Type B pancreatic cell (in vitro differentiated cells): ENCODE measurements at places on chromosomes 11 and 22.

DNA sequence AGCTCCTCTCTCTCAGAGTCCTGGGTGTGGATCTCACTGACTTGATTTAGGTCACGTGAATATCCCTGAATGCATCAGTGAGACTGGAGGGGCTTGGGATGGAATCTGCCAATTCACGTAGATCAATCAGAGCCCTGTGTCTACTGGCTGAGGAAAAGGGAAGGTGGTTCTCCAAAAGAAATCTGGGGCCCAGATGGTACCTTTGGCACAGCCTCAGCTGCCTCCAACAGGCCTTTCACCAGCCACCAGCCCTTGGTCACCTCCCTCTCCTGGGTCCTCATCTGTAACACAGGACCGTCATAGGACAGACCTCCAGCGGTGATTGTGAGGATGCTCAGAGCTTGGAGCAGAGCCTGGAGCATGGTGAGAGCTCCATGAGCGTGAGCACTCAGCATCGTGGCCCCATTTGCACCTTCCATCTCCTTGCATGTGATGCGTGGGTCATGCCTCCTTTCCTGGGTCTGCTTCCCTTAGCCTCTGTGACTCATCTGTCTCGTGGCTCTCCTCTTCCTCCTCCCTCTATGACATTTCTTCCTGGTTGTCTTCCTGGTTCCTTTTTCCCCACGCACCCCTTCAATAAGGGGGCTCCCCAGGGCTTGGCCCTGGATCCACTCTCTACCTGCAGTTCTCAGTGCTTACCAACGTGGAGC lies 7.5 kb upstream of the MIEF1 start:
- H3K27ac ChIP-seq: no peak overlapping the region
- peaks cover 5% of the 10 kb centered on the region for H3K36me3 ChIP-seq
- H3K4me3 ChIP-seq: no peak overlapping the region
- no peak for DNase-seq
- H3K27me3 ChIP-seq: no peaks in the 10 kb centered on the region

- DNase-seq: no peak
- H3K27ac ChIP-seq: peak overlapping the region; percentile 11
- no peaks in the 10 kb centered on the region for H3K27me3 ChIP-seq
- H3K36me3 ChIP-seq: peaks cover 9% of the 10 kb centered on the region
Measured at GRCh38 chr11:77400775-77401449, 73.0 kb downstream of the PAK1 start.

DNA sequence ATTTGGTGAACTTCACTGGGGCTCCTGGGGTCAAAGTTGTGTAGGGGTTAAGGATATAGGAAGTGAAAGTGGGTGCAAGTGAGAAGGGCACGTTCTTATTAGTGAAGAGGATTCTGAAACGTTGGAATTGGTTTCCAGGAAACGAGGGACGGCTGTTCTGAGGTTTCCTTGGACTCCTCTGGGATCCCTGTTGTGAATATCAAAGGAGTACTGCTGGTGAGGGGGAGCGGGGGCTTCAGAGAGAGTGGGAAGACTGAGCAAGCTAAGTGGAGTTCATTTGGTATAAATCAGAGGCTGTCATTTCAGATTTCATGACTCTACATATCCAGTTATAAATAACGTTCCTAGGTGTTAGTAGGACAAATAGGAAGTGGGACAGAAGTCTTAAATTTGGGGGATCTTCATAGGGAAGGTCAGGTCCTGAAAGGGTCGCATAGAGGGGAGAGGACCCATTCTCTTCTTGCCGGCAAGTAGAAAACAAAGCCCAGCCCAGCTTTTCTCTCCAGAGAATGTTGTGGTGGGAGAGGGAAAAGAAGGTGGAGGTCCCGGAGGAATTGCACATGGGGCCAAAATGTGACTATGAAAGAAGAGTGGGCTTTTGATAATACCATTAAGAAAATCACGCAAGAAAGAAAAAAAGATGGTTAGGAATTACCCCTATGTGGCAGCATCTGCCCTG lies 1.1 kb upstream of the NELL1 start:
- no peak for DNase-seq
- peaks cover 80% of the 10 kb centered on the region for H3K27me3 ChIP-seq
- H3K27ac ChIP-seq: no peak overlapping the region
- H3K4me3 ChIP-seq: peak overlapping the region; percentile 82

DNA sequence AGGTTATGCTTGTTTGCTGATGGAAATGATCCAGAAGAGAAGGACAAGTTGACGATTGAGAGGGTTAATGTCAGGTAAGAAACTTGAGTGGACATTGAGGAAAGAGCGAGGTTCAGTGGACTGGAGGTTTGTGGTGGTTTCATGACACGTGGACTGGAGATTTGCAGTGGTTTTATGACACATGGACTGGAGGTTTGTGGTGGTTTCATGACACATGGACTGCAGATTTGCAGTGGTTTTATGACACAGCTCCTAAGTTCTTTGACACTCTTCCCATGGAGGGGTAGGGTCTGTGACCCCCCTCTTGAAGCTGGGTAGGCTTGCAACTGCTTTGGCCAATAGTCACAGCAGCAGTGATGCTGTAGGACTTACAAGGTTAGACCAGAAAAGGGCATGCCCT lies 5.4 kb upstream of the MAPK8IP2 start:
- no peak for DNase-seq
- H3K27me3 ChIP-seq: peaks cover 4% of the 10 kb centered on the region
- peaks cover 4% of the 10 kb centered on the region for H3K36me3 ChIP-seq
- no peak overlapping the region for H3K27ac ChIP-seq

DNA sequence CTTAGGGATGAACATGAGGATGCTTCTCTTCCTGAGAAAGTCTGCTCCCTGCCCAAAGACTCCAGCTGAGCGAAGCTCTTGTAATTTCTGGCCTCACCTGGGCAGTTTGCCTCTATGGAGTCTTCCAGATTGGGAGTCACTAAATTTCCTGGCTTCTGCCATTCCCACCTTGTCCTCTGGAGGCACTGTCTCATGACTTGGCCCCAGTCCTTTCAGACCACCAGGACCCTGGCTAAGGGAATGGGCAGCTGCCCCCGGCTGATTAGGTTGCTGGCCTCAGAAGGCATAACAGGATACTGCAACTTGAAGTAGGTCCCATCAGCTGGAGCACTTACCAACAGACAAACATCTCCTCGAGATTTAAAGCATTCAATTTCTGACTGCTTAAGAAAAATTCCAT lies 128.1 kb upstream of the SPON1 start:
- DNase-seq: no peak
- peaks cover 9% of the 10 kb centered on the region for H3K27me3 ChIP-seq
- no peak overlapping the region for H3K4me3 ChIP-seq

GRCh38 chr11:69010361-69010891 lies 2.6 kb downstream of the MRGPRF start:
- H3K27me3 ChIP-seq: peaks cover 8% of the 10 kb centered on the region
- peaks cover 31% of the 10 kb centered on the region for H3K4me1 ChIP-seq
- H3K36me3 ChIP-seq: no peaks in the 10 kb centered on the region
- peak overlapping the region; percentile 25 for H3K4me3 ChIP-seq
- no peak for DNase-seq
- H3K27ac ChIP-seq: no peak overlapping the region

DNA sequence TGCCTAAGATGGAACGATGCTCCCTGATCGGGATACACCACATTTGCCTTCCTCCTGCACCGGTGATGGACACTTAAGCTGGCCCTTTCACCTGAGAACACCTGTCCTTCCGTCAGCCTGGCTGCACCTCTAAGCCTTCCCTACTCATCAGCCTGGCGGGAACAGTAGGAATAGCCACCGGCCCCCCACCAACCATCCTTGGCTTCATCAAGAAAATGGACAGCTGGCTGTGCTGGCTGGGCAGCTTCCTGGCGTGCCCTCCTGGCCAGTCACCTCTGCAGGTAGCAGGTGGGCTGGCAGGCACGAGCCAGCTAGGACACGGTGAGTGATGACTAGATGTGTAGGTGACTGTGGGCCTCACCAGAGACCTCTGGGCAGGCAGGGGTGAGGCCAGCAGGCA lies 142.8 kb downstream of the CTTN start:
- H3K27ac ChIP-seq: no peak overlapping the region
- H3K36me3 ChIP-seq: no peaks in the 10 kb centered on the region
- no peak overlapping the region for H3K4me3 ChIP-seq
- H3K4me1 ChIP-seq: peaks cover 4% of the 10 kb centered on the region

DNA sequence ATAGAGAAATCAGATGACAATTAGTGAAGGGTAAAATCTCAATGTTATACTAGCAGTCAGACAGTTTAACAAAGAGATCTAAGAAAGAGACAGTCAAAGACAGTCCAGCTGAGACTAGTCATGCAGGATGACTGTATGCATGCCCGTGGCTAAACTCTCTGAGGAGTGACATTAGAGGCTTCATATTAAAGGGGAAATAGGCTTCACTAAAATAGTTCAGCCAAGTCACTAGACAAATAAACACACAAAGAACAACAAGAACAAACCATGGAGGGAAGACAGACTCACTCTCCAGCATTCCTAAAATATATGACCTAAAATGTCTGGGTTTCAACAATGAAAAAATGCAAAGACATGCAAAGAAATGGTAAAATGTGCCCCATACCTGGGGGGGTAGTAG lies 18.6 kb upstream of the APLNR start:
- no peaks in the 10 kb centered on the region for H3K36me3 ChIP-seq
- H3K27ac ChIP-seq: peak overlapping the region; percentile 71
- peaks cover 11% of the 10 kb centered on the region for H3K4me1 ChIP-seq
- no peak for DNase-seq
- no peak overlapping the region for H3K4me3 ChIP-seq

DNA sequence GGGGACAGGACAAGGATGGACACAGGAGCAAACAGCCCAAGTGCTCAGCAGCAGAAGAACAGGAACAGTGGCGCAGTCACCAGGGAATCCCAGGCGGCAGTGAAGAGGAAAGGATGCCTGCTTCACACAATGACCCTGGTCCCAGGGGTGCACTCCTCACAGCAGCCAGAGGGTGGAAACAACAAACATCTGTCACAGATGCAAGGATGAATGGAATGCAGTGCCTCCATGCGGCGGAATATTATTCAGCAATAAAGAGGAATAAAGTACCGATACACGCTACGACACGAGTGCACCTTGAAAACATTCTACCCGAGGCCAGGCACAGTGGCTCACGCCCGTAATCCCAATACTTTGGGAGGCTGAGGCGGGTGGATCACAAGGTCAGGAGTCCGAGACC lies 12.7 kb downstream of the CSNK1E start:
- DNase-seq: no peak
- peak overlapping the region; percentile 79 for H3K27ac ChIP-seq
- H3K4me1 ChIP-seq: peaks cover 29% of the 10 kb centered on the region
- H3K27me3 ChIP-seq: no peaks in the 10 kb centered on the region
- no peak overlapping the region for H3K4me3 ChIP-seq

DNA sequence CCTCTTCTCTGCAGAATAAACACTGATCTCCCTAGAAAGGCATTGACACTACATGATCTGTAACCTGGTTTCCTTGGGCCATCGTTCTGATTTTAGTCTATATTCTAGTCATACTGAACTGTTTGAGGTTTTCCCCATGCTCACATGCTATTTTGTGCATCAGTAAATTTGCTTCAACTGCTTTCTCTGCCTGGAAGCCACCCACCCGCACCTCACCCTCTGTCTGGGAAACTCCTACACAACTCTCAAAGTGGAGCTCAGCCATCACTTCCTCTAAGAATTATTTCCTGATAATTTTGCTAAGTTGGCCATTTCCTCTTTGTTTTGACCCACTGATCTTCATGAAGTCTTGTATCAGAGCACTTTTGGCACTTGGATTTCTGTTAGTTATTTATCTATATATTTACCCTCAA lies 36.1 kb downstream of the MMP20 start:
- no peak for DNase-seq
- no peaks in the 10 kb centered on the region for H3K4me1 ChIP-seq
- no peak overlapping the region for H3K4me3 ChIP-seq

- peaks cover 19% of the 10 kb centered on the region for H3K4me1 ChIP-seq
- no peak overlapping the region for H3K4me3 ChIP-seq
- peaks cover 36% of the 10 kb centered on the region for H3K27me3 ChIP-seq
Measured at GRCh38 chr11:117748771-117749540, 48.1 kb downstream of the DSCAML1 start.

GRCh38 chr22:31282748-31283468 lies 9.4 kb downstream of the PIK3IP1 start:
- H3K4me1 ChIP-seq: peaks cover 17% of the 10 kb centered on the region
- no peak overlapping the region for H3K4me3 ChIP-seq
- no peak for DNase-seq
- H3K27ac ChIP-seq: peak overlapping the region; percentile 46
- H3K36me3 ChIP-seq: peaks cover 7% of the 10 kb centered on the region

DNA sequence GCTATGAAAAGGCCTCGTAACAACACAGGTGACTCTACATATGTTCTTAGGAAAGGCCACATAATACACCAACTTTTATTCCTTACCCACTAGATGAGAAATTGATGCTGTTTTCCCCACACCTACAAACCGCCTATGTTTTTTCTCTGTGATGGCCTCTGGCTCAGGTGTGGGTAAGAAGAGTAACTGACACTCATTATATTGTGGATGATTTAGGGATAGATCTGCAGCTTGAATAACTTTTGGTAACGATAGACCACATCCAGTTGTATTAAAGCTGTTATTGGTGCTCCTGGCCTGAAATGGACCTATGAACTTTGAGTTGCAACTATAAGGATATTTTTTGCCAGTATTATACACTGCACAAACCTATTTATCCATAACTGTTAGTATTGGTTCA lies 3.6 kb downstream of the LDHA start:
- peaks cover 21% of the 10 kb centered on the region for H3K4me1 ChIP-seq
- no peak overlapping the region for H3K27ac ChIP-seq
- H3K4me3 ChIP-seq: peak overlapping the region; percentile 26
- H3K36me3 ChIP-seq: peaks cover 16% of the 10 kb centered on the region
- no peaks in the 10 kb centered on the region for H3K27me3 ChIP-seq
- DNase-seq: no peak

DNA sequence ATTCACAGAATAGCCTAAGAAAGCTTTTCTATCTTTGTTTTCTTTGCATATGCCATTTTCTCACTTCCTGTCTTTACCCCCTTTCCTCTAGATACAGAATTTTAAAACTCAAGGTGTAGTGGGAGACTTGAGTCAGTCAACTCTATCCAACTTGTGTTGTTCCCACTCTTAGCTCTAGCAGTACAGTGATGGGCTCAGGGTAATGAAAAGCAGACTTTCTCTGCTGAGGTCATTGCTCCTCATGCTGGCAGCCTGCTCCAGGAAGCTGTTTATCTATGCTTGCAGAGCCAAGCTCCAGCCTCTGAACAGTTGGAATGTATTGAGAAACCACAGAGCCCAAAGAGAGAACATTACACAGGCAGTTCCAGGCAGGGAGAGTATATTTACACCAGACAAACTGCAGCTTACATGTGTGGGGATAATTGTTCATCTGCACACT lies 68.1 kb downstream of the CSTPP1 start:
- peaks cover 9% of the 10 kb centered on the region for H3K36me3 ChIP-seq
- no peaks in the 10 kb centered on the region for H3K27me3 ChIP-seq
- no peak for DNase-seq
- peak overlapping the region; percentile 31 for H3K27ac ChIP-seq
- H3K4me1 ChIP-seq: peaks cover 56% of the 10 kb centered on the region
- no peak overlapping the region for H3K4me3 ChIP-seq

- H3K36me3 ChIP-seq: no peaks in the 10 kb centered on the region
- no peaks in the 10 kb centered on the region for H3K4me1 ChIP-seq
- H3K27ac ChIP-seq: no peak overlapping the region
- no peak overlapping the region for H3K4me3 ChIP-seq
Measured at GRCh38 chr11:69513663-69514224, 32.3 kb downstream of the LINC01488 start.
